Stimulated activated CD4-positive, alpha-beta T cell treated with anti-CD3 and anti-CD28 coated beads, TNF-alpha, amount 100 ng/mL, for 4 hours (primary cell): ENCODE measurements at places on chromosomes 1 and 21.

DNA sequence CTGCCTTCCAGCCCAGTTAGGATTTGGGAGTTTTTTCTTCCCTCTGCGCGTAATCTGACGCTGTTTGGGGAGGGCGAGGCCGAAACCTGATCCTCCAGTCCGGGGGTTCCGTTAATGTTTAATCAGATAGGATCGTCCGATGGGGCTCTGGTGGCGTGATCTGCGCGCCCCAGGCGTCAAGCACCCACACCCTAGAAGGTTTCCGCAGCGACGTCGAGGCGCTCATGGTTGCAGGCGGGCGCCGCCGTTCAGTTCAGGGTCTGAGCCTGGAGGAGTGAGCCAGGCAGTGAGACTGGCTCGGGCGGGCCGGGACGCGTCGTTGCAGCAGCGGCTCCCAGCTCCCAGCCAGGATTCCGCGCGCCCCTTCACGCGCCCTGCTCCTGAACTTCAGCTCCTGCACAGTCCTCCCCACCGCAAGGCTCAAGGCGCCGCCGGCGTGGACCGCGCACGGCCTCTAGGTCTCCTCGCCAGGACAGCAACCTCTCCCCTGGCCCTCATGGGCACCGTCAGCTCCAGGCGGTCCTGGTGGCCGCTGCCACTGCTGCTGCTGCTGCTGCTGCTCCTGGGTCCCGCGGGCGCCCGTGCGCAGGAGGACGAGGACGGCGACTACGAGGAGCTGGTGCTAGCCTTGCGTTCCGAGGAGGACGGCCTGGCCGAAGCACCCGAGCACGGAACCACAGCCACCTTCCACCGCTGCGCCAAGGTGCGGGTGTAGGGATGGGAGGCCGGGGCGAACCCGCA lies at the start of gene PCSK9:
Gene PCSK9, plus strand, starts transcription at position 207 of the 741 bp plus-strand sequence. Its CDS starts 290 bp downstream, at position 497.
- no peak for DNase-seq

DNA sequence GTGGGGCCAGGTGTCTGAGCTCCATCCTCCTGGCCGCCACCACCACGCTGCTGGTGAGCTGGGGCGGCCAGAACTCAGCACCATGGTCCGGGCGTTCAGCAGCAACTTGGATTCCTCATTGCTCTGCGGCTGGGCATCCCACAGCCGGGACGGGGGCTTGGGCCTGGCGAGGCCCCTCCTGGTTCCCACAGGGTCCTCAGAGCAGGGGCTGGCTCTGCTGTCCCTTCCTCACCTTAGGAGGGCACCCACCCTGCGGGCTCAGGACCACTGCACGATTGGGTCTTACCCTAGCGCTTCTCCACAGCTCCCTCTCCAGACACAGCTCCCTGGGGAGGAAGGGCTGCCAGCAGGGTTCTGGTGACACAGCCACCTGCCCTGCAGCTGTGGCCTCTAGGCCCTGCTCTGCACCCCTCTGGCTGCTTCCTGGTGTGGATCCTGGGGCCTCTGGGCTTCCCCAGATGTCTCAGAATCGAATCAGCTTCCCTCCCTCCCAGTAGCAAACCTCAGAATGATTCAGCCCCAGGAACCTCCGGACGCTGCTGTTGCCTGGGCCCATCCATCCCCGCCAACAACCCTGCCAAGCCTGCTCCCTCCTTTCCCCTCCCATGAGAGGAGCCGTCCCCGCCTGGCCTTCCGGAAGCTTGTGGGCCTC lies 25.0 kb downstream of the CRYAA start:
- DNase-seq, result no peak

DNA sequence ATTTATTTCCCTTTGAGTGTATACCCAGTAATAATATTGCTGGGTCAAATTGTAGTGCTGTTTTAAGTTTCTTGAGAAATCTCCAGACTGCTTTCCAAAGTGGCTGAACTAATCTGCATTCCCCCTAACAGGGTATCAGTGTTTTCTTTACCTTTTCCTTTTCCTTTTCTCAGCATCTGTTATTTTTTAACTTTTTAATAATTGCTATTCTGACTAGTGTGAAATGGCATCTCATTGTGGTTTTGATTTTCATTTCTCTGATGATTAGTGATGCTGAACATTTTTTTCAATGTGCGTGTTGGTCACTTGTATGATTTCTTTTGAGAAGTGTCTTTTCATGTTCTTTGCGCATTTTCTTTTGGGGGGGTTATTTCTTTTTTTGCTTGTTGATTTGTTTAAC lies 374.9 kb upstream of the BRINP3 start:
- no peak for DNase-seq

DNA sequence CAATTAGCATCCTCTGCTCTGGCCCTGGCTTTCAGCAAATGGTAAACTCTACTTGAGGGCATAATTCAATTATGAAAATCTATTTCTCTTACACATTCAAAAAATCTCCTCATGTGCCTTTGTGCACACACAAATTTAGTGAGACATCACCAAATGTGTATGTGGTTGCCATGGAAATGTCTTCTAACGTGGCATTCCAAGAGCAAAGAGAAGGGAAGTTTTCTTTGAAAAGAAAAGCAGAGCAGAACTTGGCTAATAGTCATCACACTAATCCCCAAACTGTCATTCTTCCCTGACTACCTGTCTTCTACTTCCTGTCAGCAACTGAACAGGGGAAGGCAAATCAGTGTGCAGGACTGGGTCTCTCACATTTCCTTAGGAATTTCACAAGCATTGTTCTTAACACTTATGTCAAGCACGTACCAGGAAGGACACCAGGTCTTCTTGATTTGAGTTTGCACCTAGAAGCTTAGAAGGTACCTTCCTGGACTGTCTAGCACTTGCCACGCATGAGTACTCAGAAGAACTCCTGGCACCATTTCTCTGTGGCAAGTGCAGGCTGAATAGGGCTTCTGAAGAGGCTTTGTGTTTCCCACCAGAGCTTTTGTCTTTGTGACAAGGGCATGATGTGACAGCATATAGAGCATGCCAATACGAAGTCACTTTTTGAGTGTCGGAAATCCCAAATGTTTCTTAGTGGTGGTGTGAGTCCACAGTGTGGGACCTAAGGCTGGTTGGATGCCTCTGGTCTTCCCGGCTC lies 32.3 kb downstream of the MAN1C1 start:
- no peak for DNase-seq

DNA sequence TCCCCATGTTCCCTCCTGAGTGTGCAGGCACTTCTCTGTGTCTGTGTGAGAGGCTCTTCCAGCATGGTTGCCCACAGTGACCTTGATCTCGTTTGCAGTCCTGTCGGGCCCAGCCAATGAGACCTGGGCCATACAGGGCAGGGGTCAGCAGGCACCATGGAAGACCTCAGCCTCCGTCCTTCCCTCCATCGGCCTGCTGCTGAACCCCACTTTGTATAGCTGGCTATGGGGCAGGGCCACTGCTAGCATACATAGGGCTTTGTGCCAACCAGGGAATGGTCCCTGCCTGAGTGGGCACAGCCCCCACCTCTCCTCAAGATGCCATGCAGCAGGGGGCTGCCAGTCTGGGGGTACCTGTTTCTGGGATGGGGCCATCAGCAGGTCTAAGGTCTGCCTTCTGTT lies 3.8 kb downstream of the C1orf35 start:
- no peak for DNase-seq

DNA sequence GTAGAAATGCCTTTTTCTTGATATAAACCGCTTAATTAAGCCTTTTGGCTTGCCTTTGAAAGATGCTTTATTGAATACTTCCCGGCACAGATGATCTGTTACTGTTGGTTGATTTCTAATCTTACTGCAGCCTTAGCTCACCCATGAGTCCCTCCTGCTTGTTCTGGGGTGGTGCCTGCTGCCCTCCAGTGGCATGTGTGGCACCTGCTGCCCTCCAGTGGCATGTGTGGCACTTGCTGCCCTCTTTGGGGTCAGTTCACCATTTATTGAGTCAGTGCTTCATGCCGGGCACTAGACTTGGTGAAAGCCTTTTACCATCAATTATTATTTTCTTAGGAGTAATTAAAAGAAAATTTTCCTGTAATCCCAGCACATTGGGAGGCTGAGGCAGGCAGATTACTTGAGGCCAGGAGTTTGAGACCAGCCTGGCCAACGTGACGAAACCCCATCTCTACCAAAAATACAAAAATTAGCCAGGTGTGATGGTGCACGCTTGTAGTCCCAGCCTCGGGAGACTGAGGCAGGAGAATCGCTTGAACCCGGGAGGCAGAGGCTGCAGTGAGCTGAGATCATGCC lies 54.3 kb downstream of the ADARB1 start:
- DNase-seq, result peak; percentile 65

GRCh38 chr1:236159704-236160539 lies 17.6 kb downstream of the GPR137B start:
- DNase-seq, result no peak

- DNase-seq, result no peak
Observed at GRCh38 chr1:2991753-2992495, 29.3 kb upstream of the ACTRT2 start.

DNA sequence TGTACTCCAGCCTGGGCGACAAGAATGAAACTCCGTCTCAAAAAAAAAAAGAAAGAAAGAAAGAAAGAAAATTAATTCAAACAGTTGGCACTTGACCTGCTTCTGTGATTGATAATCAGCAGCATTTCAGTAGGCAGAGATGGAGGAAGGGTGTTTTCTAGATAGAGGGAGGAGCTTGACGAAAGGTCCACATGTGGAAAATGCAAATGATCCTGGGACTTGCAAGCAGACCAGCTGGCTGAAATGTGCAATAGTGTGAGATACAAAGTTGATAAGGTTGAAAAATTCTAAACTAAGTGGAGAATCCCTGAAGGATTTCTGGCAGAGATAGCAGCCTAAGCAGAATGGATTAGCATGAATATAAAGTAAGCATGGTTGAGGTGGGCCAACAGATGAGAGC lies 4.2 kb downstream of the ELAPOR1 start:
- DNase-seq, result no peak

- peak; percentile 65 for DNase-seq
Observed at GRCh38 chr1:23809751-23810171, 9.2 kb upstream of the GALE start.

- DNase-seq, result no peak
Observed at GRCh38 chr1:10863886-10864285, 67.4 kb upstream of the CASZ1 start.

DNA sequence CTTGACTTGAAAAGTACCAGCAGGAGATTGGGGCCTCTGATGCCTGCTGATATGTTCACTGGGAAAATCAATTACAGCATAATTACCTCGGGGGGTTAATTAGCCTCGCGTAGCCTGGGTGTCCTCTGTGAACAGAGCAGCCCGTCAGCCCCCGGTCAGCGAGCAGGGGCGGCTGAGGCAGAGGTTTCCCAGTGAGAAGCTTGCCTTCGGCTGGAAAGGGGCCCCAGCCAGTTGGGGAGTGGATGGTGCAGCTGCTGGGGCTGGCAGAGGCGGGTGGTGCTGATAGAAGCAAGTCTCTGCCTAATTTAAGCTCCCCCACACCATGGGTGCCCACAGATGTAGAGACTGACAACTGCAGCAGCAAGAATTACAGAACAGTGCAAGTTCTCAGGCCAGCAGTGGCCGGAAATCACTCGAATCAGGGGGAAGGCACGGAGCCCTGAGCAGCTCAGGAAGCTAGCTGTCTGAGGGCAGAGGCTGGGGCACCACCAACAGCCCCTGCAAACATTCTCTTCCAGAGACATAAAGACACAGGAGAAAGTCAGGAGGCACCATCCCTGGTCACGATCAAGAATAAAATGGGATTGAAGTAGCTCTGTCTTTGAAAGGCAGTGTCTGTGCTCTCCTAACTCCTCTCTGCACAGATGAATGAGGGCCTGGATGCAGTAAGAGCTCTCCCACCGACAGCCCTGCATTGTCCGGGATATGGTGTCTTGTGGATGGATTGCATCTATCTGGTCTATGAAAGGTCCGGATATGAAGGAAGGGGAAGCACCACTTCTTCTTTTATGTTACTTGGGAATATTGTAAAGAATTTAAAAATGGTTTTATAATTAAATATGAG lies 166.5 kb upstream of the CD34 start:
- DNase-seq, result no peak

GRCh38 chr21:16589006-16589898 lies 859.5 kb downstream of the USP25 start:
- DNase-seq, result no peak

DNA sequence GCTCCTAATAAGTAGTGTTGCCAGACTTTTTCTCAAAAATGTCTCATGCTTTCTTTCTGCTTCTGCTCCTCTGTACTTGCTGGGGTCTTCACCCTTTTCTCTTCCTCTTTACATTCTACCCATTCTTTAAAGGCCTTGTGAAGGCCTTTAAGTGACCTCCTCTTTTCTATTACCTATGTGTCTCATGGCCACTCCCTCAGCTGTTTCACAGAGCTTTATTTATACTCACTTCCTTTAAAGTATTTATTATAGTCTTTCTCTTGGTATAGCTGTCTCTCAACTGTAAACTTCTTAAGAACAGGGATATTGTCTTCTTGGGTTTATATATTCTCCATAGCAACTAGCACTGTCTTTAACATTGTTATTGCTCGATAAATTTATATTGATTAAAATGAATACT lies 792 bp downstream of the GOLPH3L start:
- no peak for DNase-seq

DNA sequence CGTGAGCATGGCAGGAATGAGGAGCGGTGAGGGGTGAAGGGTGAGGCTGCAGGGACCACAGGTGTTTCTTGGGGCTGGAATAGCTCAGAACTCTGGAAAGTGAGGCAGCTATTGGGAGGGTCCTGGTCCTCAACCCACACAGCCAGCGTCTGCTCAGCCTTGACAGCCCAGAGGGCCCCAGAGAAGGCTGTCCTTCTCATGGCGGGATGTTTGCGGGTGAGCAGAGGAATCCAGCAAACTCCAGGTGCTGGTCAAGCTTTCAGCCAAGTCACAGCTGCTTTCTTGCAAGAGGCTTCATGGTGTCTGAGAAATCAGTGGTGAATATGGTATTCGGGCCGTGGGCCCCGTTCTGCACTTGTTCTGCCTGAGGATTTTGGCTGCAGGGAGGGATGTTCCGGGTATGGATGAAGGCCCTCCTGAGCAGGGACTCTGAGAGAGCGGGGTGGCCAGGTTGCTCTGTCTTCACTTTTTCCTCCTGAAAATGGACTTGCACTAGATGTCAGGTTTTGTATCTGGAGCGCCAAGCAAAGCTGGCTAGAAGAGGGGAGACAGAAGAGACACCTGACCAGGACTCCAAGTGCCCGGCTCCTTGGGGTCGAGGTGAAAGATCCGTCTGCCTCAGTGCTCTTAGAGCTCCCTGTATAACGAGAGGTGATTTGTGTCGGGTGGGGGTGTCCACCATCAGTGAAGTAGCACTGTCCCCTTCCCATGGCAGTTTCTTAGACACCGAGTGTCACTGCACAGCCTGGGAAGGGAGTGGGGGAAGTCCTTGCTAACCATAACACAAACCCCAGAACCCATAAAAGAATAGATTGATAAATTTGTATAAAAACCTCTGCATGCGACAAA lies 139.9 kb downstream of the PEX14 start:
- no peak for DNase-seq
